Spleen (tissue), 13 donors: ENCODE measurements at places on chromosomes 12 and 14. TPM values are rescaled to one million over a fixed set of nuclear protein-coding genes. Genes with fewer than 3 reads are reported as not detected.

RIPK3 gene
- total RNA-seq = 24.8 TPM

EML5 gene
- total RNA-seq = 2.4 TPM

SERPINA9 gene
- not detected for total RNA-seq

SSPN gene
- total RNA-seq = 9.8 TPM

MAP1LC3B2 gene
- 2.2 TPM for total RNA-seq

TBX3 gene
- 13.2 TPM for total RNA-seq

CCDC175 gene
- 1.9 TPM for total RNA-seq

KCNJ8 gene
- 6.6 TPM for total RNA-seq

ST8SIA1 gene
- total RNA-seq = 1.7 TPM

GLT8D2 gene
- not detected for total RNA-seq

ZNF385A gene
- 30.3 TPM for total RNA-seq

CLEC4C gene
- 1.3 TPM for total RNA-seq

DRAM1 gene
- 26.6 TPM for total RNA-seq

ATL1 gene
- 1.6 TPM for total RNA-seq

SLC4A8 gene
- total RNA-seq = 9.7 TPM

GRCh38 chr12:54294152-54294952 lies 6.5 kb downstream of the NFE2 start:
- DNase-seq = peak; percentile 88

DNA sequence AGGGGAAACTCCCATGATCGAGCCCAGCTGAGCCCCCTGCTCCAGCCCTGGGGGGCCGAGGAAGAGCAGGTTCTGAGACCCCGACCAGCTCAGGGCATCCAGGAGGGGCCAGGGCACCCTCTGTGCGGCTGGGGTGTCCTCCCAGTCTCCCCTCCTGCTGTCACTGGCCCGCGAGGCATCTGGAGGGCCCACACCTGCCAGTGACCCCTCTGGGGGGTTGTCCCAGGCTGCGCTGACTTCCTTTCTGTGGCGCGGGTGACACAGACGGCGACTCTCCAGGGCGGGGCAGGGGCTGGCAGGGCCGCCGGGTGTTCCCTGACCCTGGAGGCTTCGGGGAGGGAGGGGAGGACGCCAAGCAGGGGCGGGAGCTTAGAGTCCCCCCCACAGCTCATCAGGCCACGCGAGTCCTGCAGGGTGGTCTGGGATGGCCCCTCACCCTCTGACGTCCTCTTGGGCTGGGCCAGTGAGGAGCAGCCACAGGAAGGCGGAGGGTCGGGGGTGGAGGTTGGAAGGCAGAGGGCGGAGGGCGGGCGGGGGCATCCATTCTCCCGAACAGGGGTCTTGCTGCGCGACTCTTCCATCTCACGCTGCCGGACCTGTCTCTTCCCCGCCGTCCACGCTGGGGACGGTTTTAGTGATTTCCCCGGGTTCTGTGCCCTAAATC lies 38.6 kb upstream of the FBRSL1 start:
- DNase-seq = peak; percentile 88

DNA sequence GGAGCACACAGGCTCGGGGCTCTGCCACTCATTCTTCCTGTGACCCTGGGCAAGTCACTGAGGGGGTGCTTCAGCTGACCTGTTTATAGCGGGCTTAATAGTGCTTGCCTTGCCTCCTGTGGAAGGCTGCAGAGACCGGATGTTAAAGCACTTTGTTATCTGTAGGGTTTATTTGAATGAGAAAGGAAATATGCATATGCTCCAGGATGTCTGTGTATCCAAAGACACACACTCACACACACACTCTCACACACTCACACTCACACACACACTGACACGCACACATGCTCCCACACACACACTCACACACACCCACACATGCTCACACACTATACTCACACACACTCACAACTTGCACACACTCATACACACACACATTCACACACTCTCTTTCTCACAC lies 56.1 kb upstream of the DDX11 start:
- peak; percentile 58 for DNase-seq

GRCh38 chr12:94190623-94191022 lies 42.2 kb downstream of the PLXNC1 start:
- DNase-seq = no peak

DNA sequence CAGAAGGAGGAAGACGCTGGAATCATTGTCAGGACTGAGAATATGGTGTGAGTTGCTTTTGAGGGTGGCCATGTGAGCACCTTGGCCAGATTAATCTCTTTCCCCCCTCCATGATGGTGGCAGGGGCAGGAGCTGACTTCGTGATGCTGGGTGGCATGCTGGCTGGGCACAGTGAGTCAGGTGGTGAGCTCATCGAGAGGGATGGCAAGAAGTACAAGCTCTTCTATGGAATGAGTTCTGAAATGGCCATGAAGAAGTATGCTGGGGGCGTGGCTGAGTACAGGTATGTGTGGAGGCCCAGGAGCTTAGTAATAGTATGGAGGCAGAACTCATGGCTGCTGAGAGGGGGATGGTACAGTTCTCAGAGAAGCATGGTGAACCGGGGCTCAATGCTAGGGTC lies 4.3 kb downstream of the TINF2 start:
- DNase-seq = peak; percentile 62

GRCh38 chr12:104671409-104672095 lies 214.8 kb downstream of the CHST11 start:
- peak; percentile 87 for DNase-seq

- DNase-seq = no peak
Observed at GRCh38 chr12:105761075-105761474, 377.7 kb downstream of the NUAK1 start.

DNA sequence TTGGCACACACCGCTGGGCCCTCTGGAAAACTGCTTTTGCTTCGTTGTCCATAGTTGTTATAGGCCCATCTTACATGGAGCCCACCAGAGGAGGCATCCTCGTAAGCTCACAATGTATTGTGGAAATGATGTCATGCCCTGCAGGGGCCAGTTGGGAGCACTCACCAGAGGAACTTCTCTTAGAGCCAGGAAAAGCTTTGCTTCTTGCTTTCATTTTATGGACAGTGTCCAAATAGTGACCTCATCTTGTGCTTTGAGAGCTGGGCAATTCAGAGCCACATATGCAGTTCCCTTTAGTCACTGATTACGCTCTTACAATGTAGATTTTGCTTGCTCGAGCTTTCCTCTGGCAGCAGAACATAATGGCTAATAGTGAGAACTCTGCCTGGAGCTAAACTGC lies 275.6 kb downstream of the AACS start:
- DNase-seq = no peak

GRCh38 chr14:35342489-35343010 lies 50.4 kb downstream of the PSMA6 start:
- DNase-seq = no peak

DNA sequence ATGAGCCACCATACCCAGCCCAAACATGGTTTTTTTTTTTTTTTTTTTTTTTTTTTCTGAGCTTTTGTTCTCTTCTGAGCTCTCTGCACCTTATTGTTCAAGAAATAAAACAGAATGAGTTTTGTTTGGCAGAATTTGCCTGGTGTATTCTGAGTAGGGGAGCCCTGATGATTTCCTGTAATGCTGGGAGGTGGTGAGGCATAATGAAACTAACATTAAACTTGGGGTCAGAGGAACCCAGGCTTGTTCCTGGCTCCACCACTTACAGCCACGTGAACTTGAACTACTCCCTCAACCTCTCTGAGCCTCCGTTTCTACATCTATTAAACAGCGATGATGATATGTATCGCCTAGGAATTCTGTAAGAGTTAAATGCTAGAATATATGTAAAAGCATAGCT lies 276.3 kb upstream of the CRY1 start:
- DNase-seq = no peak

GRCh38 chr14:61696753-61697318 lies 1.5 kb downstream of the HIF1A start:
- no peak for DNase-seq

- no peak for DNase-seq
Observed at GRCh38 chr14:30600922-30601918, 20.9 kb upstream of the SCFD1 start.

GRCh38 chr12:44296624-44297197 lies 460.8 kb downstream of the TMEM117 start:
- DNase-seq = no peak

GRCh38 chr12:22615963-22616501 lies 8.9 kb upstream of the ETNK1 start:
- no peak for DNase-seq

DNA sequence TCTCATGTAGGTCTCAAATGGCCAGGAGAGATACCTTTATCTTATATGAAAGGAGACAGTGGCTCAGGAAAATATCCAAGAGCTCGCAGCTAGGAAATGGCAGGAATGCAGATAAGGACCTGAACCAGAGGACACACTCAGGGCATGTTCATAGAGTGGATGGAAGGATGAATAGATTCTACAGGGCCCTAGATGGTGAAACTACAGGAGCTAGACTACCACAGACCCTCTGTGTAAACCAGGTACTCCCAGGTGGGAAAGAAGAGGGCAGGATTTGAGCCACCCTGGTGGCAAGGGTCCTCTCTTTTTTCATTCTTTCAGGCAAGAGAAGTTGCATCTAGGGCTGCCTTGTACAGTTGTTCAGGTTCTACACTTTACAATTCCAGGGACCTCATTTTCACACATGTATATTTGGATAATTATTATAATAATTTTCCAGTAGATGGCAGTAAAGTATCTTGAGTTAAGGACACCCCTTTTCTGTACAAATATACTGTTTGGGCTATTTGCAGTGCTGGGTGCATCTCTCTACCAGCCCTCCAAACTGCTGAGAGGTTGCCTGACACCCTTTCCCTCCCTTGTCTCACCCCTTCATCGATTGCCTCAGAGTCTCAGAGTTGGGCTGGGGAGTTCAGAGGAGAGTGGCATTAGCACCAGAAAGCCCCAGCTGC lies 10.5 kb upstream of the ZDHHC22 start:
- peak; percentile 7 for DNase-seq

DNA sequence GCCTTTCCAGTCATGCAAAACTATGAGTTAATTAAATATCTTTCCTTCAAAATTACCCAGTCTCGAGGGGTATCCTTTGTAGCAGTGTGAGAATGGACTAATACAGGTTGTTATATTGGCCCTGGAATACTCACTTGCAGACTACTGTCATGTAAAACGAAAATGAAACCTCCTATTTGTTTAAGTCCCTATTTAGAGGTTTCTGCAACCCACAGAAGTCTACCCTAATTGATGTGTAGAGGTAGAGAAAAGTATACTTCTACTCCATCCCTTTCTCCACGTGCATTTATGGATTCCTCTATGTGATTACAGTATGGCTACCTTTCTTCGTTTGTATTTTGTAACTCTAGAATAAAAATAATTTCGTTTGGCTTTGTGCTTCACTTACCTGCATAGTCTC lies 371.1 kb downstream of the FSCB start:
- DNase-seq = no peak

GRCh38 chr12:109582636-109583035 lies 9.0 kb downstream of the MVK start:
- no peak for DNase-seq

- no peak for DNase-seq
Observed at GRCh38 chr14:62745496-62745895, 299.8 kb downstream of the KCNH5 start.

- DNase-seq = no peak
Observed at GRCh38 chr12:78120866-78121560, 290.3 kb downstream of the NAV3 start.

DNA sequence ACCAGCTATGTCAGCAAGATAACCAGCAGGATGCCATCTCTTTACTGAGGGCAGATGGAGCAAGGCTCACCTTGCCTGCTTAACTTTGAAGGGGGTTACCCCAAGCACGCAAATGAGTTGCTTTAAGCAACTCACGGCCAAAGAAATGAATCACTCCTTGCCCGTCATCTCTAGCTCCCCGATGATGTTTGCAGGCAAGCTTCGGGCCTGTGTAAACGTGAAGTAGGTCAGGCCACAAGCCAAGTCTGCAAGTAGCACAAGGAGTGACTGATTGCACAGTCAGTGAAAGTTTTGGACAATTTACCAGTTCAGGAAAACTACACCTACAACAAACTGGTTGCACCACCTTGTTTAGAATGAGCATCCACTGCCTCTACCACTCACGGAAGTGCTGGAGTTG lies 699.7 kb upstream of the TBX3 start:
- no peak for DNase-seq

DNA sequence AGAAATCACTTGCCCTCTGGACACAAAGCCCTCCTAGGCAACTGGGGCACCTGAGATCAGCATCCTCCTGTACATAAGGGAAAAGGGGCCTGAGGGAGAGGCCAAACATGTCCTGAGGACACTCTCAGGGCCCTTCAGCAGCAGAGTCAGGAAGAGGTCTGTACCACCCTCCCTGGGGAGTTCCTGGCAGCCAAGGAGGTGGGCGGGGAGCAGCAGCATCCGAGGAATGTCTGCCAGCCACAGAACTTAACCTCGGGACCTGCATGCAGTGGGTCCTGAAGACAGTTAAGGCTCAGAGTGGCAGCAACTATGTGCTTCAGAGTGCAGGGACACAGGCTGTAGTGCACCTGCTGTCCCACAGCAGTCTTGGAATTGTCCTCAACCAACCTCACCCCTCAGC lies 62.1 kb downstream of the SPTB start:
- DNase-seq = no peak

GRCh38 chr14:40523123-40523522 lies 1083.6 kb upstream of the LRFN5 start:
- no peak for DNase-seq

DNA sequence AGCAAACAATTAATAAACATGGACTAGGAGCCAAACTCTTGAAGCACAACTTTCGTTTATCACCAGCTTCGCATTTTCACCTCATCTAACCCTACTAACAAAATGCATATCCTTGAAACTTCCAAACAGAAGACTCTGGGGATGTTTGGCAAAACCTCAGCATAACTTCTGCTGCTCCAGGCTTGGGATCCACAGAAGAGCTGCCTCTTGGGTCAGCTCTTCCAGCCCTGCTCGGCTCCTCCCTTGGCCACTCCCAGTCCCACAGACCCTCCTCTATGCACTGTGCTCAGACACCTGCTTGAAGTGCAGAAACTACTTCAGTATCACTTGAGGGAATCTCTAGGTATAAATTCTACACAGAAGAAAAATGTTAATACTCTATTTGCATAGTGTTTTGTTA lies 110.0 kb upstream of the AMIGO2 start:
- no peak for DNase-seq

- no peak for DNase-seq
Observed at GRCh38 chr14:70257526-70257925, 68.8 kb upstream of the SLC8A3 start.

GRCh38 chr14:62027958-62028357 lies 265.7 kb downstream of the SNAPC1 start:
- DNase-seq = no peak

DNA sequence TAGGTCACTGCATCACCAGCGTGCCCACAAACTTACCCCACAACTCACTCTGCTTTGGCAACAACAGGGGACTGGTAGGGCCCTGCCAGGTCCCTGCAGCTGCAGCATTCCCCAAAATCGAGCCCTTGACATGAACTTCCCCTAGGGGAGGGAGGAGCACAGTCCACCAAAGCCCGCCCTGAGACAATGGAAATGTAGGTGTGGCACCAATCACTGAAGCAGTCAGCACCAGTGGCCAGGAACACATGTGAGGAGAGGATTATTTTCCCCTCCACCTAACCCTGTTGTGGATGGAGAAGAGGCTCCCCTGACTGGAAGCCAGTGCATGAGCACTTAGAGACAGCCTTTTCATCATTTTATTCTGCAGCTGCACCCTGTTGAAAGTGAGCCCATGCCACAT lies 573.8 kb downstream of the SOX5 start:
- DNase-seq = no peak
